Iris pigment epithelial cell (primary cell): ENCODE measurements at places on chromosomes 2 and 18.

DNA sequence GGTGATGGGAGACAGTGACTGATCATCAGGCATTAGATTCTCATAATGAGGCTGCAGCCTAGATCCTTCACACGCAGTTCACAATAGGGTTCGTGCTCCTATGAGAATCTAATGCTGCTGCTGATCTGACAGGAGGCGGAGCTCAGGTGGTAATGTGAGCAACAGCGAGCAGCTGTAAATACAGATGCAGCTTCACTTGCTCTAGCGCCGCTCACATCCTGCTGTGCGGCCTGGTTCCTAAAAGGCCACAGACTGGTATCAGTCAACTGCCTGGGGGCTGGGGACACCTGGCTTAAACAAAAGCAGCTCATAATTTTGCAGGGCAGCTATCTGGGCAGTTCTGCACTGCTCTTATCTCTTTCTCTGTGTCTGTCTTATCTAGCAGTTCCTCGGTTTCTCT is 20.4 kb upstream of the CD226 start:
- no peak for DNase-seq

- DNase-seq: peak; percentile 26
Measured at GRCh38 chr2:160418853-160419252, 74.8 kb downstream of the RBMS1 start.

- DNase-seq: no peak
Measured at GRCh38 chr18:59002974-59003594, 136.6 kb upstream of the SEC11C start.

DNA sequence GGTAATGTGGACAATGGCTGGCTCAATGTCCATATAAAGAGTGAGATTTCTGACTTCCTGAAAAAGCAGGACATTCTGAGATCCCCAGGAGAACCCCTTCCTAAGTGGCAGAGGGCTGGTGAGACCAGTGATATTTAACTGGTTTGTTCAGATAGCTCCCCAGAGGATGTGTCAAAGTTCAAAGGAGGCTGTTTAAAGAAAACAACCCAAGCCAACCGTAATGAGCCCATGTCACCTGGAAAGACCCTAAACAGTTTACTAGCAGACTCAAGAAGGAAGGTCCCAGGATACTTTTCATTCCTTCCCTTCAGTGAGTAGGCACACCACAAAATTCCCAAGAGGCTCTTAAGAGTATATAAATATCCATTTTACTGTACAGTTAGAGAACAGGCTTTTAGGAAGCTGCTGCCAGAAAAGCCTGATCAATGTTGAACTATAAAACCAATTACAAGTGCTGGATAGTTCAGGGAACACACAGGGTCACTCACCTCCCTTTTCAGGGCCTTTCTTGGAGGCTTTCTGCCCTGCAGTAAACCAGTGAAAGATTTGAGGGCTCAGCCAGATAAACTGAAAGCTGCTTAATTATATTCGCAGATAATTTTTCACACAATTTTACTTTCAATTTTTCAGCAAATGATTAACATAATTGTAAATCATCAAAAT is 293.5 kb downstream of the ASXL3 start:
- no peak for DNase-seq

GRCh38 chr18:50143294-50143693 is 51.7 kb downstream of the MYO5B start:
- DNase-seq: no peak

GRCh38 chr2:68846091-68846490 is 25.1 kb downstream of the BMP10 start:
- DNase-seq: no peak

DNA sequence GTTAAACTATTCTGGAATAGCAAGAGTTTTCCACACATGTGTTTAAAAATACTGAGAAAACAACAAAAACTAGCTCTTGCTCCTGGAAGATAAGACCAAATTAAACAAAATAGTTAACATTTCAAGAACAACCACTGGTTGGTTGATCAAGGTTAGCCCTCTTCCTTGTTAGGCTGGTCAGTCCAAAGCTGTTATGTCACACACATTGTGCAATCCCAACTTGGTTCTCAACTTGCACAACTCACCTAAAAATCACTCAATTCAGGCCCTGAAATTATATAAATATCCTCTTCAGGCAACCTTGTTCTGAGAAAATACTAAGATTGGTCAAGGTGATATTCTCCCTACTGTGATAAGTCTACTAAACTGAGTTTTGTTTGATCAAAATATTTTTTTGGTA is 169.7 kb upstream of the LRP1B start:
- DNase-seq: peak; percentile 76

DNA sequence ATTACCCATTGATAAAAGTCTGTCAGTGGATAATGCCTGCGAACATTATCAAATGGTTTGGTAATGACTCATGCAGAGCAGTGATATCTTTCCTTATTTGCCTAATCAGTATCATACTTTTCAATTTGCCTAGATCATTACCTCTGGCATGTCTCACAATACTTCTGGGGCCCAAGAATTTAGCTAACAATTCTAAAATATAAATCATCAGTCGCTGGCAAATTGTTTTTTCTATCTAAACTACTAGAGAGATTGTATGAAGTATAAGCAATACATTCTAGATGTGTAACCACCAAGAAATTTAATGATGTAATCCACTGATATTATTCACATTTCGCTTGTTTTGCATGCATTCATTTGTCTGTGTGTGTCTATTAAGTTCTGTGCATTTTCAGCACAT is 191.2 kb upstream of the CDH19 start:
- peak; percentile 8 for DNase-seq

DNA sequence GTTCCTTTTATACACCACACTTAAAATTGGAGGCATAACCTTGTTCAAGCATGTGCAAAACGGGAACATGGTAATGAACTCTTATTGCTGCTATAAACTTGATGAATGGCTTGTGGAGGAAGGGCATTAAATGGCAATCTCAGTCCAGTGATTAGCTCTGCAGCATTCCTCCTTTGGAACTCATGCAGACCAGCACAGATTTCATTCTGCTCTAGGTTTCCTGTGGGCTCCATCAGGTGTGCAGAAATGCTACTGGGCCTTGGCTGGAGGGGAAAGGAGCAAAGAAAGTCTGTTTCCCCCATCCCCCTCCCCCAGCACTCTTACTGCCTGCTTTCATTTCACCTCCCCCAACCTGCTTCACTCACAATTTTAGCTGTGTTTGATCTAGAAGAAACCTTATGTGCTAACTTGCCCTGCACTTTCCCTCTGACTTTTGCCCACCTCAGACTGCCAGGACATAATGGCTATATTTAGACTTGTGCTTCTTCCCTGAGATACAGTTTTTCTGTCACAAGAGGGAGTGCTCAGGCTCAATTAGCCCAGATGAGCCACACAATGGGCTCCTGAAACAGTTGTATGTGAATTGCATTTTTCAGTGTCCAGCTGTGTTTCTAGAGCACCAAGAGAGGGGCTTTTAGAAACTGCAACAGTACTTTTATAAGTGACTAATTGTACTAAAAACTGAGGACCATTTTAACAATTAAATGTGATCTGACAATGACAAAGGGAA is 109.8 kb downstream of the FSHR start:
- no peak for DNase-seq

DNA sequence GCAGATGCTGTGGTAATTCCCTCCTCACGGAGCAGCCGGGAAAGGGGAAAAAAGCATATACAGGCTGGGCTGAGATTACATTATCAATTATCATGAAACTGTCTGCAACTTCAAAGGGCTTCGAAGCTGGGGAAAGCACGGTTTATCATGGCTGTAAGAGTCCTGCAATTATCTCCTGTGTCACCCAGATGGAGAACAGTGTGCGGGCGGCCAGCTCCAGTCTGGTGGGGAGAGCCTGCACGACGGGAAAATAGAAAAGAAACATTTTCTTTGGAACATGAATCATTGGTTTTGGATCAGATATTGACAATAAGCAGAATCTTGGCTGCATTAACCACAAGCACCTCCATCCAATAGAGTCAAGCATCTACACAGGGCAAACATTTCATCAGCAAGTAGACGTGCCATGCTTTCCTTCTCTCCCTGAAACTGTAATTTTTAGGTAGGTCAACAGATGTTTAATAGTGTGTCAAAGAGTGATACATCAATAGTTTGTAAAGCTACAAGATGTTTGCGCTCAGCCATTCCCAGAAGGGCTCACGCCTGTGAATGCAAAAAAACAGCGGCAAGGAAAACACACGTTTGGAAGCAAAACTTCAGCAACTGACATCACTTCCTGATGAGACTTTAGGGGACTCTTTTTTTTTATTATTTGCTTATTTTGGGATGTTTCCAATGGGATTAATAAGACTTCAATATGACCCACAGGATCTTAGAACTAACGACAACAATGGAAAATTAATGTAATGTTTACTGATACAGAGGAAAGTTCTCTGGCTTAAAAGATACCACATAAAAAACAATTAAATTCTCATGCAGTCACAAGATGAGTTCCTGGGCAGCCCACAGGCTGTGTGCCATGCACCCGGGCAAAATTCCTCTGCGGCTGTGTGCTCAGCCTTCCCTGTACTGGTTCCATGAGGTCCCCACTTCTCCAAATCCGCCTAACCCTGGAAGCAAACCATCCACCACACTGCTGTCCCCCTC is 111.0 kb upstream of the SALL3 start:
- no peak for DNase-seq

DNA sequence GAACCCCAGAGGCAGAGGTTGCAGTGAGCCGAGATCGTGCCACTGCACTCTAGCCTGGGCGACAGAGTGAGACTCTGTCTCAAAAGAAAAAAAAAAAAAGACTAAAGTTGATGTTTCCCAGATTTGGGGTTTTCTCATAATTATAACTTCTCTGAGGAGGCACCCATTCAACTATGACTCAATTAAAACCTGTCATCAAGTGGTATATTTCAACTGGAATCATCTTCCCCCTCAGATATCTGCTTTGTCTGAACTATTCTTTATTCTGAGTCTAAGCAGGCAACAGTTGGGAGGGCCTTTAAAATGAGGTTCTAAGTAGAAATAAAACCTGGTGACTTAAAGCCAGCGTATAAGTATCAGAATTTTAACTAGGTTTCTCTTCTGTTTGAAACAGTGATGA is 88.5 kb downstream of the PTRHD1 start:
- no peak for DNase-seq

DNA sequence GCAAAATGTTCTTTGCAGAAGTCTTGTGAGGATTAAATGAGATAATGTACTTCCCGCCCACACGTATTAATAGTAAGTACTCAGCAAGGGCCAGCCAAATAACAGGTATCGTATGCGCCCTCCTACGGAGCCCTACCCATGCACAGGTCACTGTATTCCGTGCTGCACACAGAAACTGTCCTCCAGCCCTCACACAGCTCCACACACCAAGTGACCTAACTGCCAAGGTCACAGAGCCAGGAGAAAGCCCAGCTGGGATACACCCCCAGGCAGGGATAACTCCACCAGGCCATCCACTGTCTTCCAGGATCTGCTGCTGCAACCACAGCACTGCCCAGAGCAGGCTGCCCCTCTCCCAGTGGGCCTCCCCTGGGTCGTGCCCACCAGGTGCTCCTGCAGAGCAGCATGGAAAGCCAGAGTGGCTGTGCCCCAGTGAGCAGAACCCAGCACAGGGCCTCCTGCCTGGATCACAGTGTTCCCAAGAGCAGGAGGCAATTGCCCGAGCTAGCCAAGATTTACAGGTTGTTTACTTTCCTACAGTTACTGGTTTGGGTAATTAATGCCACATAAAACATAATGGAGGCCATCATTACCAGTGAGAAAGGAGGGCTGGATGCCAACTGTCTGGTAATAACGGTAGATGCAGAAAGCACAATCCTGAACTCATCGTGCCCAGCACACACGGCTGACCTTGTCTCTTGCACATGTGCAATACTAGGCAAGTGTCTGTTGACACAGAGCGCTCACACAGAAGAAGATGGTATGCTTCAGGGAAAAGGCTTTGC is 24.4 kb downstream of the TFCP2L1 start:
- DNase-seq: no peak

DNA sequence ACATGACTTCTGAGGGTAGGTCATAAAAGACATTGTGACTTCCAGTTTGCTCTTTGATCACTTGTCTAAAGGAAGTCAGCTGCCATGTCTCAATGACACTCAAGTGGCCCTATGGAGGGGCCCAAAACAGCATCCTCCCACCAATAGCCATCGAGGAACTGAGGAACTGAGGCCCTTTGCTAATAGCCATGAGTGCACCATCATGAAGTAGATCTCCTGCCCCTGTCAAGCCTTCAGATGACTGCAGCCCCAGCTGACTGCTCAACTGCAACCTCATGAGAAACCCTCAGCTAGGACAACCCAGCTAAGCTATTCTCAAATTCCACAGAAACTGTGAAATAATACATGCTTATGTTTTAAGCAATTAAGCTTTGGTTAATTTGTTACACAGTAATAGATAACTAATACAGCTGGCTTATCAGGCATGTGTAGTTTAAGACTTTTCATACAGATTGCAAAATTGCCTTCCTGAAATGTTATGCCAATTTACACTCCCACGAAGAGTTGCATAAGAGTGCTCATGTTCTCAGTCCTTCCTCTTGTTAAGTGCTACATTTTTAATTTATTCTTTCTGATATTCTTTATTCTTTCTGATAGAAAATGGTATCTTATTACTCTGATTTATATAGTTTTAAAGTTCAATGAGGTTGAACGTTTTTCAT is 105.6 kb upstream of the NDUFV2 start:
- DNase-seq: peak; percentile 73

- DNase-seq: no peak
Measured at GRCh38 chr2:60230596-60230995, 322.9 kb downstream of the BCL11A start.

- no peak for DNase-seq
Measured at GRCh38 chr2:195638750-195639149, 18.3 kb upstream of the SLC39A10 start.

GRCh38 chr2:129778584-129778877 is 200.9 kb upstream of the RAB6C start:
- no peak for DNase-seq

- no peak for DNase-seq
Measured at GRCh38 chr2:197256547-197257170, 53.9 kb downstream of the ANKRD44 start.

DNA sequence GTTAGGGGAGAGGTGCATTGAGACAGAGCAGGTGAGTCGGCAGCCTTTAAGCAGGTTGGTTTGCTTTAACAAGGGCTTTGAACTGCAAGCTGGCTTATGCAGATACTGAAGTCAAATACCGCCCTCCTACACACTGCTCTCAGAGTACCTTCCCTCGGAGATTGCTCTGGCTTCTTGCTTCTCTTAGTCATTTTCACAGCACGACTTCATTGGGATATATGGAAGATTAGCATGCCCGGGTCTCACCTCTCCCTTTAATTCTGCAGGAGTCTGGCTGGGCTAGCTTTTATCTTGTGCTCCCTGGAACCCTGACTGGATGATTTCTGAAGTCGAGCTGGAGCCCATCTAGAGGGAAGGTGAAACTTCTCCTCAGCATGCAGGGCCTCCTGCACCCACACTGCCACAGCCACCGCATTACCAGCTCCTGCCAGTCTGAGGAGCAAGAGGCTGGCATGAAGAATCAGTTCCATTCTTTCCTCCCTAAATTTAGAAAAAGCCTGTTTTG is 395.5 kb upstream of the HNRNPA3 start:
- no peak for DNase-seq

GRCh38 chr2:112840068-112840445 is 3.5 kb upstream of the IL1B start:
- DNase-seq: no peak

GRCh38 chr2:98460573-98461497 is 16.2 kb downstream of the INPP4A start:
- DNase-seq: no peak

- no peak for DNase-seq
Measured at GRCh38 chr18:32629981-32630700, 142.7 kb downstream of the KLHL14 start.
